ENCODE measurements at places on chromosomes 12 and 14.

DNA sequence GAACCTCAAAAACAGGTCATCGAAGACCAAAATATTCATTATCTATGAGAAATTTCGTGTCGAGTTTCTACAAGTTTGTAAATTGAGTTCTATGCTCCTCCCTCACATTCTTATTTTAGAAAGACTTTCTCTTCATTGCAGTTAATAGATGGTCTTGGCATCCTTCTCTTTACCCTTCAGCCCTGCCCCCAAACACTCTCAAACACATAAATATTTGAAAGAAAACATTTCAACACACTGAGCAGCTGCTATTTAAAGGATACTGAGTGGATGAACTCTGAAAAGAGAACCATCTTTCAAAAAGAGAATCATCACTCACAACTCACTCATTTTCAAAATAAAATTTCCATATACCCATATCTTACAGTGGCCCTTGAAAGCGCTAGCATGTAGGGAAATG, 67.1 kb downstream of the NUAK1 start:
- DNase-seq: no peak

- DNase-seq: no peak
These were observed 9.7 kb upstream of the POP5 start for GRCh38 chr12:120590741-120591407.

DNA sequence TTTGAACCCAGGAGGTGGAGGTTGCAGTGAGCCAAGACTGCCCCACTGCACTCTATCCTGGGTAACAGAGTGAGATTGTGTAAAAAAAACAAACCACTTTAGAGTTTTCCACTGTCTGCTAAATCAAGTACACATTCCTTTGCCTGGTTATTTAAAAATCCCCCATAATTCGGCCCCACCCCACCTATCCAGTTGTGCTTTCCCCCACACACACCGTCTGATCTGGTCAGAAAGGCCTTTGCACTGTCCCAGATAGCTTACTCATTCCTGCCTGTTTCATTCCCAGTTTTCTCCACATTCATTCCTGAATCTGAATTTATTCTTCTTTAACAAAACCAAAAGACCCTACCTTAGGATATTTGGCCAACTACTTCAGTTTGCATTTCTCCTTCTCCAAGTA, 29.5 kb downstream of the NINJ2 start:
- no peak for DNase-seq

GRCh38 chr14:79201564-79202207, 1009.6 kb downstream of the DIO2 start:
- no peak for DNase-seq

- peak; percentile 97 for DNase-seq
These were observed at the start of gene SBNO1 for GRCh38 chr12:123364532-123365024. TSS of gene SBNO1 (minus strand) at chr12:123364847. CDS start at chr12:123350441, 14,406 bp downstream.

GRCh38 chr14:88848571-88848970, 24.1 kb downstream of the TTC8 start:
- DNase-seq: no peak

DNA sequence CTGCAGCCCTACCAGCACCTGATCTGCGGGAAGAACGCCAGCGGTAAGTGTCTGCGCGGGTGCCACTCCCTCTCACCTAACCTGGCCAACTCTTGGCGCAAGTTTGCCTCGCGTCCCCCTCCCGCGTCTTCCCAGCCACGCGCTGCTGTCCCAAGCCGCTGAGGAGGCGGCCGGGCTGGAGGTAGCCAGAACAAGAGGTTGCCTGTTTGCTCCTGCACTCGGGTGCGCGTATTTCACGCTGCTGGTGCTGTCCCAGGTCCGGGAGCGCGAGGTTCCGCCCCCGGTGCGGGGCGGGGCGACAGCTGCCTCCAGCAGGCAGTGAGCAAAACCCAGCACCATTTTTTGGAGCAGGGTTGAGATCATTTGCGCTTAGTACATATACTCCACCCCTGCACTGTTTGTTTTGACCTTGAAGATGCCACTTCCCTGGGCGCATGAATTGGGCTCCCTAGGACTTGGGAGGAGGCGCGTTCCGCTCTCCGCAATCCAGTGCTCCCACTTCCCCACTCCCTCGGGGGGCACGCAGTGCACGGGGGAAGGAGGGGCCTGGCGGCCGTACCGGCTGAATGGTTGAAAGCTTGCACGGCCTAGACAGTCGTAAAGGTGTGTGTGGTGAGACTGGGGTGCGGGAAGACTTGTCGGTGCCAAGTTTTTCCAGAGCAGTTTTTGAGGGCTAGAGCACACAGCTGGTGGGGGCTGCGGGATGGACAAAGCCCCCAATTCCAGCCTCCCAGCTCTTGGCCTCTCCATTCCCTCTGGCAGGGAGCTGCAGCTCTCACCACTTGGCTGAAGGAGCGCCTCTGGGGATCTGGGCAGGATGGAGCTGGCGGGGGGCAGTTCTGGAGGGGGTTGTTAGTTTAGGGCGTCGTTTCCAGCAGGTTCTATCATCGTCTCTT, 226.9 kb upstream of the CRY1 start:
- peak; percentile 76 for DNase-seq

DNA sequence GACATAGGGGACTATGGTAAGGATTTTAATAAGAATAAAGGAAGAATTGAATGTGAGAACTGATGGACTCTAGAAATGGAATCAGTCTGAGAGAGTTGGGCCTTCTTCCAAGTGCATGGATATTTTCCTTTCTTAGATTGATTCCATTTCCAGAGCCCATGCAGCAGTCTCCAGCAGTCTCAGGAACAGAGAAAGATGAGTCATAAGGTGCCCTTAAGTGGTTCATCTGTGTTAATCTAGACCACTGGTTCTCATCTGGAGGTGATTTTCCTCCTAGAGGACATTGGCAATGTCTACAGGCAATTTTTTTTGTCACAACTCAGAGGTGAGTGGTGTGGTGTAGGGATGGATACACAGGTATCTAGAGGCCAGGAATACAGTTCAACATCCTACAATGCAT, 25.9 kb downstream of the TRIM9 start:
- DNase-seq: no peak

DNA sequence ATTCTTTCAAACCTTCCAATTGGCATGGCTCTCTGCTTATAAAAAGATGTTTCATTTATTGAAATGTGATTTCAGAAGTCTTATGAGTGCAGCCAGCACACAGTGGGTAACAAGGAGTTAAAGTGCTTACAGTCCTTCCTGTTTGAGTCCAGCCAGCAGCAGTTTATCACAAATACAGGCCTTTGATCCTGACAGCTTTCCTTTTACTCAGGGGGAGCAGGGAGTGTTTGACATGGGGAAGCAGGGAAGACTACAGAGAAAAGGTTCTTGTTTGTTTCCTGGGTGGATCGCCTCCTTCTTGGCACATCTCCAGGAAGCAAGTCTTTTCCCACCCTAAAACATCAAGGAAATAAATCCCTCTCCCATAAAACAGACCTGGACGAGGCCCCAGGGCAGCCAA, 216.1 kb downstream of the MSRB3 start:
- no peak for DNase-seq

DNA sequence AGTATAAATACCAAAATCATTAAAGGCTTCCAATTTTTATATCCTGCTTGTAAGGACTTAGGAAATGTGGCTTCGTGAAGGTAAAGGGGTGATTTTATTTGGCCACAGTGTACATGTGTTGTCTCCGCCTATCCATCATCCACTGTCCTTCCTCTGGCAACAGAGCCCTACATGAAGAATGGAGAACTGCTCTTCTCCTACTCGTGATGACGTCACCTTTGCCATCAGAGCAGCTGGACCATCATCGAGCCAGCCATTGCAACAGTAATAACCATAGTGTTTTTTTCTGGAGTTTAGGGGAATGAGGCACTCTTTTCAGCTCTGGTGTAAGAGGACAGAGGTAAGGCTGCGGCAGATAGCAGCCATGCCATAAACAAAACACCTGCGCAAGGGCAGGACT, 19.2 kb downstream of the ITPR2 start:
- no peak for DNase-seq

DNA sequence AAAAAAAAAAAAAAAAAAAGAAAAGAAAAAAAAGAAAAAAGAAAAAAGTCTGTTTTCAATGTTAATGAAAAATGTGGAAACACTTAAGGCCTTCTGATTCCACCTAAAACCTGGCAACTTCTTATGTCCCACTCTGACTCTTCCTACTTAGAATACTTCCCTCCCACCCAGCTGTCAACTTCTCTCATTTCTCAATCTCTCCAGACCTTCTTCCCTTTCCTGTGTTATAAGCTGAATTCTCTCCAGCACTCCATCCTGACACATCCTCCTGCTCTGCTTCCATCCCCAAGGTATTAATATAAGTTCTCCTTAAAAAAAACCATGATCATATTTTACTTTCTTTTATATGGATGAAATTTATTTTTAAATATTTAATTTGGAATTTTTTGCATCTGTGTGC, 20.3 kb upstream of the TMTC1 start:
- peak; percentile 51 for DNase-seq

GRCh38 chr12:116002890-116003536, 274.5 kb downstream of the MED13L start:
- no peak for DNase-seq

DNA sequence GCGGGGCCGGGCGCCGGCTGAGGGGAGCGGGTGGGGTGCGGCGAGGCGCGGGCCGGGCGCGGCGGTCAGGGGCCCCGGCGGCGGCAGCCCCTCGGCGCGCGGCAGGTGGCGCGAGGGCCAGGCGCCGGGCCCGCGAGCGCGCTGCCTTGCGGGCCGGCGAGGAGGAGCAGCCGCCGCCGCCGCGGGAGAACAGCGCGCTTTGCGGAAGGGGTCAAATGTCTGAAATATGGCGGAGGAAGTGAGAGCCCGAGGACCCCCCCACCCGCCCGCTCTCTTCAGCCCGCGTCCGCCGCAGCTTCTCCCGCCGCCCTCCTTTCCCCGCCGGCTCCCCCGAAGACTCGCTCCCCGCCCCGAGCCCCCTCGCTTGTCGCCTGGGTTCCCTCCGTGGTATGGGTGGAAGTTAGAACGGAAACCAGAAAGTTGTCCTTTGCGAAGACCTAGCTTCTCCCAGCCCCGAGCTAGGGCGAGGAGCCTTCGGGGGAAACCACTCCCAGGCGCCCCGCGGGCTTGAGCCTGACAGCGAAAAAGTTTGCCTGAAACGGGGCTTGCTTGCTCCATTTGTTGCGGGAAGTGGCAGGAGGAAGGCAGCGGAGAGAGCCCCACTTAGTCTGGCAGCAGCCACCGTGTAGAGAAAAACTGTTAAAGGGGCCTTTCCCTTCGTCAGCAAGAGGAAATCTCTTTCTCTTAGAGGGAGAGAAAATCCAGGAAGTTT, 551 bp downstream of the RAP1B start:
- peak; percentile 87 for DNase-seq

- DNase-seq: no peak
These were observed 3.1 kb downstream of the MYH7 start for GRCh38 chr14:23432102-23432925.

GRCh38 chr14:82047777-82048470, 514.3 kb upstream of the SEL1L start:
- DNase-seq: no peak

DNA sequence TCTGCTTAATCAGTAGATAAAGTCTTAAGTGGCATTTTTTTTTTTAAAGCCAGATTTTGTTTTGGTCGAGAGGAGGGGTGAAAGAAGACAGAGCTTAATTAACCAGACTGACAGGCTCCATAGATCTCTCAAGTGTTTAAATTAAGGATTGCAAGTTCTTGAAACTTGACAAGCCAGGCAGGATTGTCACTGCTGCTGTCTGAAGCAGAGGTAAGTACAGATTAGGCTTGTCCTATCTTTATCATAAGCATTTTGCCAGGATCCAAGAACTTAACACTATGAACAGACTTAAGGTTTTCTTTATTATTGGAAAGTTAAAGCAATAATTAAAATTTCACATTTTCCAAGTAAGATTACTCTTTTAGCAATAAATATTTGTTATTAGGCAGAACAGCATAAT, 179.6 kb upstream of the LMO3 start:
- no peak for DNase-seq

DNA sequence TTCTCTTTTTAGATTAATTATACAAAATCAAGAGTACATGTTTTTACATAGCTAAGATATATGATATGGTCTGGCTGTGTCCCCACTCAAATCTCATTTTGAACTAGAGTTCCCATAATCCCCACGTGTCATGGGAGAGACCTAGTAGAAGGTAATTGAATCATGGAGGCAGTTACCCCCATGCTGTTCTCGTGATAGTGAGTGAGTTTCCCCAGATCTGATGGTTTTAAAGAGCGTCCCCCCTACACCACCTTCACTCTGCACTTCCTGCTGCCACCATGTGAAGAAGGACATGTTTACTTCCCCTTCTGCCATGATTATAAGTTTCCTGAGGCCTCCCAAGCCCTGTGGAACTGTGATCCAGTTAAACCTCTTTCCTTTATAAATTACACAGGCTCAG, 21.4 kb upstream of the DRAM1 start:
- DNase-seq: no peak

DNA sequence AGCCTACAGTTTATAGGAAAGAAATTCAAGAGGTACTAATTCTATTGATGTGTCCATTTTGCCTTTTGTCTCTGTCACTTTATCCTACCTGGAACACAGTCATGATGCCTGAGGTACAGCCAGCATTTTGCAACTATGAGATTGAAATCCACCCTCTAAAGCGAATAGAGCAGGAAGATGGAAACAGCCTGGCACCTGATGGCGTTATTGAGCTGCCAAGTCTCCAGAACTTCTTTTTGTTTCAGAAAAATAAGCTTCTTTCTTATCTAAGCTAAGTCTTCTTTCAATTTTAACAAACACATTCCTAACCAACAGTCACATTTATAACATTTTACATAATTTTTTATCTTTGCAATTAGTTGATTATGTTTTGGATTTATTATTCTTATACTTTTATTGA, 182.1 kb downstream of the PAWR start:
- no peak for DNase-seq

DNA sequence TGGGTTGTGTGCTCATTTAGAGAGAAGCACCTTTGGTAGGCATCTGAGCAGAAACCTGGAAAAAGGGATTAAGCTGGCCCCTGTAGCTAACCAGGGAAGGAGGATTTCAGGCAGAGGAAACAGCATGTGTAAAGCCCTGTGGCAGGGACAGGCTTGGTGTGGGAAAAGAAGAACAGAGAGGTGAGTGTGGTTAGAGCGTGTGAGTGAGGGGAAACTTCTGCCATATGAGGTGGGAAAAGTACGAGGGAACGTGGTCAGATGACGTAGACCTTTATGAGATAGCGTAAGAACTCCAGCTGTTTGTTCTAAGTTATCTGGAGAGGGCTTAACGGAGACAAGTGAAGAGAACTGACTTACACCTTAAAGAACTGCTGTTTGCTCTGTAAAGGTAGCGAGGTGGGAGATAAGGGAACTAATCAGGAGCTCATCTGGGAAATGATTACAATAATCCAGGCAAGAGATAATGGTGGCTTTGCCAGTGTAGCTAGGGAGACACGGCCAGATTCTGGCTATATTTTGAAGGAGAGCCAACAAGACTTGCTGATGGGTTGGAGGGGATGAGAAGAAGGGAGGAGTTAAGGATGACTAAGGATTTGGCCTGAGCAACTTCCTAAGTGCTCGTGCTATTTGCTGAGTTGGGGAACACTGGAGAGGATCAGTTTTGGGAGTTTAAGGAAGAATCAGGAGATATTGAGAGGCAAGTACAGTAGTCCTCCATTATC, 234.0 kb downstream of the ETNK1 start:
- peak; percentile 4 for DNase-seq

Measured in tongue (tissue), 3 donors.